ENCODE measurements at places on chromosomes 2 and 18.

DNA sequence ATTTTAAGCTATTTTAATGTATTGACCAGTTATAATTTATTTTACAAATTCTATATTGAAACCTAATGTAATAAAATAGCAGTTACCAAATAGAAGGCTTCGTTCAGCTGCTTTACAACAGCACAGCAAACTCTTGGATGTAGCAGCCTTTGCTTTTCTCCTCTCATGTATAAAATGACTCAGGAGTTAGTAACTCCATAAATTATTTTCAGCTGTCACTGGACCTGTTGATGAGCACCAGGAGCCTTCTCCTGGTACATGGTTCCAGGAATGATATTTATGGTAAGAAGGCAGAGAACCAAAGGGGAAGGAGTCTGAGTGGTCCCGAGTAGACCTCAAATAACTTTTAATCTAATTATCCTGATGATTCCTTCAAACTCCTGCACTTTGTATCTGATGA lies 256.4 kb upstream of the NETO1 start:
- no peaks in the 10 kb centered on the region for H3K4me1 ChIP-seq
- H3K27ac ChIP-seq: no peak overlapping the region
- H3K4me3 ChIP-seq: no peak overlapping the region
- no peaks in the 10 kb centered on the region for H3K27me3 ChIP-seq
- no peak for DNase-seq

DNA sequence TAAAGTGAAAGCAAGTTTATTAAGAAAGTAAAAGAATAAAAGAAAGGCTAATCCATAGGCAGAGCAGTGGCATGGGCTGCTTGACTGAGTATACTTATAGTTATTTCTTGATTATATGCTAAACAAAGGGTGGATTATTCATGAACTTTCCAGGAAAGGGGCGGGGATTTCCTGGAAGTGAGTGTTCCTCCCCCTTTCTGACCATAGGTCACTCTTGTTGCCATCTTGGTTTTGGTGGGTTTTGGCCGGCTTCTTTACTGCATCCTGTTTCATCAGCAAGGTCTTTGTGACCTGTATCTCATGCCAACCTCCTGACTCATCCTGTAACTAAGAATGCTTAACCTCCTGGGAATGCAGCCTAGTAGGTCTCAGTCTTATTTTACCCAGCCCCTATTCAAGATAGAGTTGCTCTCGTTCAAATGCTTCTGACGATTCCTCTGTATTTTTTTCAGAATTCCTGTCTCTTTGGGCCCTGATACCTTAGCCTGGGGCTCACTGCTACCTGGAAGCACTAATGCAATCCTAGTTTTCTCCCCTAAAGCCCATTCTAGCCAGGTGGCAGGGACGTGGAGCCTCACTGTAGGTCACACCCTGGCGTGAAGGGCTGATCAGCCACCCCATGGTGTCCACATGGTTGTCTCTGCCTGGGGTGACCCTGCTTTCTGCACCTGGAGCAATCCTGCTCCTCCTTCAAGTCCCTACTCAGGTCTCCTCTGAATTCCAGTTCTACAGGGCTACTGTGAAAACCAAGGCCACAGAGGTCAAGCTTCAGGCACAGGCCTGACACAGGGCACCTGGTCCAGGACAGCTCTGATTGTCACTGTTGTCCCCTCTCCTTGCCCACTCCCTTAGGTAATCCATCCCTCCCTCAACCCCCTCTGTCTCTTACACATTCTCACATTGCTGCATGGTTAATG lies 6.0 kb upstream of the SLC35F6 start:
- no peak for DNase-seq
- no peaks in the 10 kb centered on the region for H3K27me3 ChIP-seq
- peak overlapping the region; percentile 69 for H3K27ac ChIP-seq
- no peak overlapping the region for H3K4me3 ChIP-seq
- no peaks in the 10 kb centered on the region for H3K36me3 ChIP-seq

DNA sequence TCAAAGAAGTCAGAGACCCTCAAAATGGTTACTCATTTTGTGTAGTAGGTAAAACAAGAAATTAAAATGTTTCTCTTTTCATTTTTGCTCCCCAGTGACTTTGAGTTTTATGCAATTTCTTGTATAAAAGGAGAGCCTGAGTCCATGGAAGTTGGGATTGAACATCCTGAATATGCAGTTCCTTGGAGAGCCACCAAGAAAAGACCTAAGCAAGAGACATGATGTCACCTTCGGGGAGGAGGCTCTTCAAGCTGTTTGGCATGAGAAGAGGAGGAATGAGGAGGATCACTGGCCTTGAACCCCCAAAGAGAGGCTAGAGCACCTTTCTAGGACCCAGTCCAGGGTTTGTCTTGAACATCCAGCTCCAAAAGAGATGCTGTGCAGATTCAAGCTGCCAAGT lies 83.5 kb upstream of the STPG4 start:
- H3K27ac ChIP-seq: no peak overlapping the region
- no peak for DNase-seq
- H3K36me3 ChIP-seq: no peaks in the 10 kb centered on the region
- H3K4me1 ChIP-seq: peaks cover 4% of the 10 kb centered on the region

GRCh38 chr2:101368376-101368775 lies 18.9 kb downstream of the CREG2 start:
- H3K4me1 ChIP-seq: no peaks in the 10 kb centered on the region
- no peaks in the 10 kb centered on the region for H3K36me3 ChIP-seq
- no peak overlapping the region for H3K4me3 ChIP-seq
- DNase-seq: no peak
- H3K27ac ChIP-seq: no peak overlapping the region

DNA sequence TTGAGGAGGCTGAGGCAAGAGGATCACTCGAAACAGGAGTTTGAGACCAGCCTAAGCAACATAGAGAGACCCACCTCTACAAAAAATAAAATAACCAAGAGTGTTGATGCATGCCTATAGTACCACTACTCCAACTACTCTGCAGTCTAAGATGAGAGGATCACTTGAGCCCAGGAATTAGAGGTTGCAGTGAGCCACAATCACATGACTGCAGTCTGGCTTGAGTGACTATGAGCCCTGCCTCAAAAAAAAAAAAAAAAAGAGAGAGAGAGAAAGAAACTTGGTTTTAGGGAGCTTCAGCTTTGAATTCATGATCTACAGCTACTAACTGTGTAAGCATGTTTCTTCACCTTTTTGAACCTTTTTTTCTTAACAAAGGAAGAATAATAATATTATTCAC lies 119.9 kb downstream of the HNMT start:
- no peaks in the 10 kb centered on the region for H3K36me3 ChIP-seq
- H3K4me1 ChIP-seq: no peaks in the 10 kb centered on the region
- no peak for DNase-seq
- H3K27me3 ChIP-seq: no peaks in the 10 kb centered on the region
- H3K27ac ChIP-seq: no peak overlapping the region

GRCh38 chr2:190199530-190199929 lies 120.1 kb downstream of the HIBCH start:
- H3K27ac ChIP-seq: no peak overlapping the region
- H3K27me3 ChIP-seq: no peaks in the 10 kb centered on the region
- H3K4me3 ChIP-seq: no peak overlapping the region
- H3K4me1 ChIP-seq: peaks cover 4% of the 10 kb centered on the region

DNA sequence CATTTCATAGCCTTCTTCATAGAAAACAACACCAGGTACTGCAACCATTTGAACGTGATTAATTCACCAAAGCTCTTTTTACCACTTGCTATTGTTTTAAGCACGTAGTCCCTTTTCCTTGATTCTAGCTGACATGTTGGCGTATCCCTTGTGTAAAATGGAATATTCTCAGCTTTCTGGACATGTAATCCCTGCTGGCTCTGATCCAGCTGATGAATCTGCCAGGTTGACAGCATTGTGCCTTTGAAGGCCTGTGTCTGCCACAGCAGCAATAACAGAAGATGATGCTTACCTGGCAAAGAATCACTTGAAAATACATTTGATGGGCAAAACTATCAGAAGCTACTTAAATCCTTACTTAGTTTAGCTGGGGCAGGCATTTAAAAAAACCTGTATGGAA lies 81.0 kb upstream of the CCDC150 start:
- H3K27ac ChIP-seq: no peak overlapping the region
- H3K36me3 ChIP-seq: no peaks in the 10 kb centered on the region
- no peaks in the 10 kb centered on the region for H3K27me3 ChIP-seq
- H3K4me1 ChIP-seq: no peaks in the 10 kb centered on the region

DNA sequence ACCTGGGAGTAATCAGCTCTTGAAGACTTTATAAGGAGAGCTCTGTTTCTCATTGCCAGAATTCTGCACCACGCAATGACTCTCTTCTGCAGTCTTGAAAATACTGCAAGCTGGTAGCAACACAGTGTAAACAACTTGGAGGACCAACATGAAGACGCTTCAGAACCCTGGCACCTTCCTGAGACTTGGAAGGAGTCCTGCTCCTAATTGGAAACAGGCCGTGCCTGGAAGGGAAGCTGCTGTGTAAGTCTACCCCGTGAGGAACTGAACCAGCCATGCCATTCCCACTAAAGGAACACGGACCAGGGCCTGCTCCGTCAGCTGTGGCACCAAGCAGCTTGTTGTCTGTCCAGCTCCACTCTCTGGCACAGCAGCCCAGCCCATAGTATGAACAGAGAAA lies 171.1 kb downstream of the PAX3 start:
- no peak for DNase-seq
- no peaks in the 10 kb centered on the region for H3K36me3 ChIP-seq
- no peaks in the 10 kb centered on the region for H3K4me1 ChIP-seq
- H3K4me3 ChIP-seq: no peak overlapping the region
- no peak overlapping the region for H3K27ac ChIP-seq

DNA sequence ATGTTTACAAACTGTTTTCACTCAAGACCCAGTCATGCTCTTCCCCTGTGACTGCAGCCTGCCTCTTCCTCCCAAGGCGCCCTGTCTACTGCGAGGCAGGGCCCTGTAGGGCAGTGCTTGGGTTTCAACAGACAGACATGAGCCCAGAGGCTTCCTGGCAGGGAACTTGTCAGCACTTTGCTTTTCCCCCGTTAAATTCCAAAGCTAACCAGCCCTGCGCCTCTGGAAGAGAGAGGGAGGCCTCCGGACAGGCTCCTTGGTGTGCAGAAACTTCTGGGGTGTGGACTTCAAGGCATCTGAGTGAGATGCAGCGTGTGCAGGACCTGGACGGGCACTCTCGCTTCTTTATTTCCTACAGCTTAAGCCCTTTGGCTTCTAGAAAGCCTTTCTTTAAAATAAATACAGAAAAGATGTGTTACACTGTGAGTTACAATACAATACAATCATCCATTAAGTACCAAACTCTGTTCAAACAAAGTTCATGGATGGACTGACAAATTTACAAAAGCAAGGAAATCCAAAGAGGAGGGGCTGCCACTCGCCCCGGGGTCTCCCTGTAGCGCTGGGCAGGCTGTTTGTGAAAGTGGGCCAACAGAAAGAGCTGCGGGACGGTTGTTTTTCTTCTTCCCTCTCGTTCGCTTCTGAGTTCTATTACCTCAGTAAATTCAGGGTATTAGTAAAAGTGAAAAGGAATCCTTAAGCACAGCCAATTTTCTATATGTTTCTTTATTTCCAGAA lies 8.8 kb upstream of the ZNF516 start:
- no peak overlapping the region for H3K4me3 ChIP-seq
- no peak for DNase-seq
- H3K36me3 ChIP-seq: no peaks in the 10 kb centered on the region
- no peaks in the 10 kb centered on the region for H3K27me3 ChIP-seq

- H3K36me3 ChIP-seq: peaks cover 25% of the 10 kb centered on the region
- H3K4me1 ChIP-seq: no peaks in the 10 kb centered on the region
- no peaks in the 10 kb centered on the region for H3K27me3 ChIP-seq
- no peak overlapping the region for H3K27ac ChIP-seq
- DNase-seq: no peak
Observed at GRCh38 chr18:36025025-36025424, 42.3 kb downstream of the RPRD1A start.

GRCh38 chr2:70536517-70537055 lies 17.0 kb downstream of the TGFA start:
- no peaks in the 10 kb centered on the region for H3K36me3 ChIP-seq
- H3K27me3 ChIP-seq: no peaks in the 10 kb centered on the region
- no peak overlapping the region for H3K4me3 ChIP-seq
- DNase-seq: no peak
- no peaks in the 10 kb centered on the region for H3K4me1 ChIP-seq

- H3K4me1 ChIP-seq: no peaks in the 10 kb centered on the region
- H3K27me3 ChIP-seq: no peaks in the 10 kb centered on the region
- H3K36me3 ChIP-seq: no peaks in the 10 kb centered on the region
- no peak for DNase-seq
- no peak overlapping the region for H3K4me3 ChIP-seq
Observed at GRCh38 chr2:197383825-197384224, 51.0 kb downstream of the SF3B1 start.

- DNase-seq: no peak
- peaks cover 24% of the 10 kb centered on the region for H3K36me3 ChIP-seq
- H3K27ac ChIP-seq: no peak overlapping the region
- H3K4me3 ChIP-seq: no peak overlapping the region
- no peaks in the 10 kb centered on the region for H3K4me1 ChIP-seq
- H3K27me3 ChIP-seq: no peaks in the 10 kb centered on the region
Observed at GRCh38 chr2:120294008-120294340, 41.3 kb downstream of the RALB start.

DNA sequence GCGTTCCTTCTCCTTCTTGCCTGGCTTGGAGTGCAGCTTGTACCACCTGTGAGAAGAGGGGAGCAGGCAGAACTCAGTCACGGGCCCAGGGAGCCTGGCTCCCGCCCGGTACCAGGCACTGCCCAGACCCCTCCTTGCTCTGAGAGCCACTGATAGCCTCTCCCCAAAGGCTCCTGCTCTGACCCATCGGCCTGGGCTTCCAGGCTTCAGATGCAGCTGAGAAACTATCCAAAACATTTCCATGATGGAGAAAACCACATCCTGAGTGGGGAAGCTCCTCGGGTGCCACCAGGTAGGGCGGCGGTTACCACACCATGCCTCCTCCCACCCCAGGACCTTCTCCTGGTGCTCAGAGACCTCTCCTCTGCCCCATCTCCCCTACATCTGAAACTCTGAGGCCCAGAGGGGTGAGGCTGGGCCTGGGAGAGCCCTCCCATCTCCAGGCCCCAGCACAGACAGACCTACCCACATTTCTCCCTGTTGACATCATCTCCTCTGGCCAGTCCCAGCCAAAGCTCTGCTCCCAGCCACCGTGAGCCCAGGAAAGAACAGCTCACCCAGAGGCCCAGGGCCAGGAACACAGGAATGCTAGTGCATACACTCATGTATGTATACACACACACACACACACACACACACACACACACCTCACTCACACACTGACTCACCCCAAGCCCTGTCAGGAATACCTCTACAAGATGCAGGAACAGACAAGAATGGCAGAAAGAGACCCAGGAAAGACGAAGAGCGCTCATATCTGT lies 17.9 kb upstream of the SFXN5 start:
- peak overlapping the region; percentile 92 for H3K27ac ChIP-seq
- H3K36me3 ChIP-seq: peaks cover 23% of the 10 kb centered on the region
- H3K4me1 ChIP-seq: peaks cover 83% of the 10 kb centered on the region

GRCh38 chr2:17757321-17757720 lies 3.4 kb downstream of the GEN1 start:
- H3K36me3 ChIP-seq: no peaks in the 10 kb centered on the region
- no peak for DNase-seq
- no peaks in the 10 kb centered on the region for H3K27me3 ChIP-seq
- H3K4me3 ChIP-seq: no peak overlapping the region
